NCI-H1417 treated with DMSO at 0.1 percent for 48 hours (cell line): ENCODE measurements at places on chromosomes 13 and 19.

DNA sequence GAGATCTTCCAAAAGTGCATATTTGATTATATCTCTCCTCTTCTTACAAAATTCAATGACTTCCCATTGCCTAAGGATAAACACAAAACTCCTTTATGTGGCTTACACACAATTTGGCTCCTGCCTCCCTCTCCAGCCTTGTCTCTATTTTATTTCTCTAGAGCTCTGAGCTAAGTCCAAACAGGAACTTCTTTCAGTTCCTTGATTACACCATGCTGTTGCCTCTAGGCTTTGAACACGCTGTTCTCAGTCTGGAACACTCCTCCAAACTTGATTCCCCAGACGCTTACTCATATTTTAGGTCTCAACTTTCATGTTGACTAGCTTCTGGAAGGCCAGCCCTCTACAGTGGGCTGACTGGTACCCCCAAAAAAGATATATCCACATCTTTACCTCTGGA, 258.5 kb downstream of the COG6 start:
- no peak for DNase-seq

GRCh38 chr19:23183251-23183650, 66.4 kb downstream of the ZNF730 start:
- no peak for DNase-seq

- DNase-seq, result no peak
Measured at GRCh38 chr19:6697291-6697690, 23.2 kb downstream of the C3 start.

- no peak for DNase-seq
Measured at GRCh38 chr19:17348700-17349099, 11.3 kb downstream of the GTPBP3 start.

DNA sequence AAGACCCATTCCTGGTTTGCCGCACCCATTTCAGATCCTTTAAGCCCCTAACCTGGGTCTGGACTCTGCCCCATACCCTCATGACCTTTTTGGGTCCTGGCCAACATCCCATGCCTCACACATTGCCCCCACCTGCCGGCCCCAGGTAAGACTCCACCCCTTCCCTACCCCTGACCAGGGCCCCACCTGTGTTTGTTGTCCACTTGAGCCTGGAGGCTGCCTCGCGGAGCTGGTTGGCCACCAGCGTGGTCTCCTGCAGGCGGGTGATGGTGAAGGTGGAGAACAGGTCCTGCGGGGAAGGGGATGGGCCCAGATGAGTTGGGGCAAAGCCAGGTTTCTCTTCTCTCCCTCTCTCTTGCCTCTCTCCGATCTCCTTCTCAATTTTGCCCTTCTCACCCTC, 19.5 kb downstream of the MAN2B1 start:
- DNase-seq, result no peak

GRCh38 chr13:99862244-99862643, 109.3 kb downstream of the ZIC5 start:
- DNase-seq, result no peak

DNA sequence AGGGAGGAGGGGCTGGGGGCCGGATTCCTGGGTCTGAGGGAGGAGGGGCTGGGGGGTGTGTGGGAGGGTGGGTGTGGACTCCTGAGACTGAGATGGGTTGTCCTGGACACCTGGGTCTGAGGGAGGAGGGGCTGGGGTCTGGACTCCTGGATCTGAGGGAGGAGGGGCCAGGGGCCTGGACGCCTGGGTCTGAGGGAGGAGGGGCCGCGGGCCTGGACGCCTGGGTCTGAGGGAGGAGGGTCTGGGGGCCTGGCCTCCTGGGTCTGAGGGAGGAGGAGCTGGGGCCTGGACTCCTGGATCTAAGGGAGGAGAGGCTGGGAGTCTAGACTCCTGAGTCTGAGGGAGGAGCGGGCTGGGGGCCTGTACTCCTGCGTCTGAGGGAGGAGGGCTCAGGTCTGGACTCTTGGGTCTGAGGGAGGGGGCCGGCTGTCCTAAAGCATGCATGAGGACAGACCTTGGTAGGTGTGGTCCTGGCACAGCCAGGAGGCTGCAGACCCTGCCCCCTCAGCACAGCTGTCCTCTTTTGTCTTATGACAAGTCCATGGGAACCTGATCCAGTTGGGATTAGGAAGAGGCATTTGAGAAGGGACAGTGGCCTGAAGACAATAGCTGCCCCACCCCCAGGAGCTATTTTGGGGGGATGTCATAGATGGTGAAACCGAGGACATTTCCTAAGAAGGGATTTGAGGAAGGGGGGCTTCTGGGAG, 1.3 kb downstream of the TNNT1 start:
- no peak for DNase-seq

DNA sequence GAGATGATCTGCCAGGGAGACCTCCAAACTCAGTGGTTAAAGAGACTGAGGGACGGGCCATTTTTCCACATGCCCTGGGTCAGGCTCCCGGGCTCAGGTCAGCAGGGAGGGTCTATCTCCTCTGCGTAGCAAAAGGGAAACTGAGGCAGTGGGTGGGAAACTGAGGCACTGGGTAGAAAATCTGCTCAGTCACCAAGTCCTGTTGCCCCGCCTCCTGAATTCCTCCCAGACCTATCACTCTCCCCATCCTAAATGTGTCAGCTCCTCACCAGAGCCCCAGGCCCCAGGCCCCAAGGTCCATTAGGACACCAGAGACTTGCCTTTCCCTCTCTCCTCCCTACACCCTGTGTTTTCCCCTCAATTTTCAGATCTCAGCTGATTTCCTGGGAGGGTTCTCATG, 2.4 kb downstream of the CD320 start:
- DNase-seq, result no peak

DNA sequence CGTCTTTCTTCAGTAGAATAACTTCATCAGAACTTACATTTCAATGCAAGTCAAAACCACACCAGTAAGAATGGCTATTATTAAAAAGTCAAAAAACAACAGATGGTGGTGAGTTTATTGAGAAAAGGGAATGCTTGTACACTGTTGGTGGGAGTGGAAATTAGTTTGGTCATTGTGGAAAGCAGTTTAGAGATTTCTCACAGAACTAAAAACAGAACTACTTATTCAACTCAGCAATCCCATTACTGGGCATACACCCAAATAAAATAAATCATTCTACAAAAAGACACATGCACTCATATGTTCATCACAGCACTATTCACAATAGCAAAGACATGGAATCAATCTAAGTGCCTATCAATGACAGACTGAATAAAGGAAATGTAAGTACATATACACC, 231.2 kb downstream of the NHLRC3 start:
- DNase-seq, result no peak

DNA sequence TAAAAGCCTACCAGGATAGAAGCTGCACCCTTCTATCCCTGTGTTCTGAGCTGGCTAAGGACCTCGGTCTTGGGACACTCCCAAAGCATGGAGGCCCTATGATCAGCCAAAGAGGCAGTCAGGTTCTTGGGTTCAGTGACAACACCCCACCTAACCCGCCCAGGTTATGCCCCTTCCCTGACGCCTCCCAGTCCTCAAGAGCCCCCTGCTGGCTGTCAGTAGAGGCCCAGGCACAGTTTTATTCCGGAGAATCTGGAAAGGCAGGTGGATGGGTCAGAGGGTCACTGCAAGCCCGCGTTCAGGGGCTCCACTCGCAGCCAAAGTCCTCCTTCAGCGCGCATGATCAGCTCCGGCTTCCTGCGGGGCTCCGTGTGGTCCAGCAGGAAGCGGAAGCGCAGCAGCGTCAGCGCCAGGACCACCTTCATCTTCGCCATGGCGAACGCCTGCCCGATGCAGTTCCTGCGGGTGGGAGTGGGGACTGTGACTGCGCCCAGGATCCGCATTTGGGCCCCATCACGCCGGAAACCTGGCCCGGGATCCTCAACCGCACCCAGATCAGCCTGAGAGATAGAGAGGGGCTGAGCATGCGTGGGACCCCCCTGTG, 22.3 kb downstream of the OR10H3 start:
- DNase-seq, result no peak

DNA sequence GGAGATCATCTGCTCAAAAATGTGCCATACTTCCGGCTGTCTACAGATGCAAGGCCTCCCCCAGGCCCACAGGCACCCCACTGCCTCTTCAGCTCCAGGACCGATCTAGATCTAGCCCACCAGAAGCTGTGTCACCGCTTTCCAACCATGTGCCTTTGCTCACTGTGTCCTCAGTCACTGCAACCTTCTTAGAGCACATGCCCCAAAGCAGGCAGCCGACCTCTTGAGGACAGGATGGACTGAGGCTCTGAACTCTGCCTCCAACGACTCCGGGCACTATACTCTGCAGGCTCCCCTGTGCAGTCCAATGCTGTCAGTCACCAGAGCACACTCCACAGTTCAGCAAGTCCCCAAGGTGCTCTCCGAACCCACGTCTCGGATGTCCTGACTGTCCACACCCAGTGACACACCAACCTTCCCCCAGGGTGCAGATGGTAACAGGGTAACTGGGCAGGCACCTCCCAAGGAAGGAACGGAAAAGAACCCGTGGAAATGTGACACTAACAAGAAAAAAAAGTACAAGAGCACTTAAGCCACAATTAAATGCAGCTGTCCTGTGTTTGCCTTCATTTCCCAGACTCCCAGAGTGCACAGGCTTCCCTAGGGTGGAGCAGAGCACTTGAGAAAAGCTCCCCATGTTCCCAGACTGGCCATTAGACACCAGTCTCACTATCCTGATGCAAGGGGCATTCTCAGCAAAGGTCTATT, 4.8 kb downstream of the STK24 start:
- DNase-seq, result peak; percentile 51

GRCh38 chr19:11373166-11373884, 1.1 kb upstream of the SWSAP1 start:
- peak; percentile 84 for DNase-seq
